ENCODE measurements at places on chromosomes 12 and 14. TPM values are rescaled to one million over a fixed set of nuclear protein-coding genes. Genes with fewer than 3 reads are reported as not detected.

The TPPP2 gene
- not detected for total RNA-seq

The DDIT3 gene
- 194 TPM for total RNA-seq

The KRT83 gene
- 1.4 TPM for total RNA-seq

The CLEC2D gene
- total RNA-seq = 1.5 TPM

The TEX52 gene
- total RNA-seq = not detected

The TSPAN11 gene
- total RNA-seq = not detected

The RNFT2 gene
- total RNA-seq = 16.5 TPM

The FOXA1 gene
- total RNA-seq = 29.6 TPM

The RABGGTA gene
- 34.2 TPM for total RNA-seq

The ANKS1B gene
- 0.10 TPM for total RNA-seq

The CLEC4A gene
- not detected for total RNA-seq

The MFAP5 gene
- total RNA-seq = not detected

The VRTN gene
- total RNA-seq = not detected

The GAS2L3 gene
- 33.7 TPM for total RNA-seq

The SLC17A8 gene
- not detected for total RNA-seq

The RIMBP2 gene
- 0.02 TPM for total RNA-seq

The PPM1H gene
- 5.2 TPM for total RNA-seq

The BEGAIN gene
- 40.0 TPM for total RNA-seq

The SCN8A gene
- total RNA-seq = 0.02 TPM

The RGS6 gene
- total RNA-seq = 0.02 TPM

The LRTM2 gene
- total RNA-seq = not detected

The WSCD2 gene
- total RNA-seq = not detected

The CLEC9A gene
- total RNA-seq = not detected
